CD4-positive, alpha-beta memory T cell (primary cell): ENCODE measurements at places on chromosomes 5 and 9. TPM values are rescaled to one million over a fixed set of nuclear protein-coding genes. Genes with fewer than 3 reads are reported as not detected.

- H3K4me1 ChIP-seq = peaks cover 23% of the 10 kb centered on the region
- no peaks in the 10 kb centered on the region for H3K36me3 ChIP-seq
- H3K27ac ChIP-seq = no peak overlapping the region
- no peak overlapping the region for H3K4me3 ChIP-seq
These were observed 35.8 kb upstream of the AFAP1L1 start for GRCh38 chr5:149235841-149236240.

- H3K36me3 ChIP-seq = no peaks in the 10 kb centered on the region
- no peaks in the 10 kb centered on the region for H3K4me1 ChIP-seq
- H3K27ac ChIP-seq = no peak overlapping the region
- no peak overlapping the region for H3K4me3 ChIP-seq
These were observed 822.7 kb downstream of the DTWD2 start for GRCh38 chr5:118165619-118166018.

- peaks cover 13% of the 10 kb centered on the region for H3K4me1 ChIP-seq
- no peak overlapping the region for H3K27ac ChIP-seq
- H3K4me3 ChIP-seq = no peak overlapping the region
- no peaks in the 10 kb centered on the region for H3K27me3 ChIP-seq
These were observed 72.0 kb downstream of the RETREG1 start for GRCh38 chr5:16544607-16545374.

DNA sequence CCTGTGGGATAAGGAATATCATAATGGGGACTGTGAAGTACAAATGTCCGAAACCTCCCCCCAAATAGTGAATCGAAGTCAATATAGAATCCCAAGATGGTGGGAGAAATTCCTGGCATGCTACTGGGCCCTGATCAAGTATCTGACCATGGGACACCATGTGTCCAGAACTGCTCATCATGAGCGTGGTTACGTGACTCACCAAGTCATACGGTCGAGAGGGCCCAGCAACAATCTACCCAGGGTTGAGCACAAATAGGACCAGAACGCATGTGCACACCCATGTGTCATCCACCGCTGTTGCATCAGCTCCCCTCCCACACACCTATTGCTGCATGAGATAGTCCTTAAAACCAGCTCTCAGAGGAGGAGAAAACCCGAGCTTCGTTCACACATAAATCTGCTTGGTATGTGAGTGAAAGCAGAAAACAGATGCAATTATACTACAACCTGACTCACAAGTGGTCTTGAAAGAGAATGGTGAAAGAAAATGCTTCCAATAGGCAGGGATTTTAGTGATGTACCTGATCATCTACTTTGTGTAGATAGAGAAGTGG, 353.2 kb downstream of the CWC27 start:
- no peak for DNase-seq
- no peak overlapping the region for H3K27ac ChIP-seq
- H3K4me3 ChIP-seq = no peak overlapping the region
- no peaks in the 10 kb centered on the region for H3K27me3 ChIP-seq

GRCh38 chr5:103472265-103472664, 90.3 kb downstream of the NUDT12 start:
- H3K27me3 ChIP-seq = no peaks in the 10 kb centered on the region
- H3K4me1 ChIP-seq = no peaks in the 10 kb centered on the region
- H3K36me3 ChIP-seq = no peaks in the 10 kb centered on the region
- DNase-seq = no peak

GRCh38 chr9:124972241-124972770, 31.4 kb upstream of the GOLGA1 start:
- DNase-seq = no peak
- no peaks in the 10 kb centered on the region for H3K36me3 ChIP-seq
- H3K4me1 ChIP-seq = no peaks in the 10 kb centered on the region
- no peaks in the 10 kb centered on the region for H3K27me3 ChIP-seq
- no peak overlapping the region for H3K4me3 ChIP-seq
- H3K27ac ChIP-seq = no peak overlapping the region

GRCh38 chr5:171614971-171615653, 170.5 kb upstream of the SMIM23 start:
- no peaks in the 10 kb centered on the region for H3K4me1 ChIP-seq
- no peaks in the 10 kb centered on the region for H3K36me3 ChIP-seq
- no peak for DNase-seq
- H3K27me3 ChIP-seq = no peaks in the 10 kb centered on the region

Gene INSL4
- total RNA-seq = not detected

Gene OMD
- not detected for total RNA-seq

Gene C1QTNF2
- not detected for total RNA-seq

Gene PCDHA6
- not detected for total RNA-seq
